ENCODE measurements at places on chromosomes 1 and 21.

DNA sequence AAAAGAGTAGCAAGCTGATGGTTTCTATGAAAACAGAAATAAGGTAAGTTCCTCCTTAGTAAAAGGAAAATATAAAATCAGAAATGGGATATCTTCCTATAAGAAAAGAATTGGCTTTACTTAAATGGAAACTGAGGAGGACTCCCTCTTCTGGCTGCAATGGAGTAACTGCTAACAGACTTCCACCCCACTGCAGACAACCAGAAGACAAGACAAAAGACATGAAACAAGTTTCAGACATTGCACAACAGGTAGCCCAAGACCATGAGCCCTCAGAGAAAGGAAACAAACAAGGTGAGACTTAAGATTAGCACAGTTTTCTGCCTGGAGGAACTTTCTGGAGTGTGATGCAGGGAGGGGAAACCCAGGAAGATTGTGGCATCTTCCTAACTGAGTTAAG is 17.0 kb upstream of the OLFML2B start:
- DNase-seq, result no peak

DNA sequence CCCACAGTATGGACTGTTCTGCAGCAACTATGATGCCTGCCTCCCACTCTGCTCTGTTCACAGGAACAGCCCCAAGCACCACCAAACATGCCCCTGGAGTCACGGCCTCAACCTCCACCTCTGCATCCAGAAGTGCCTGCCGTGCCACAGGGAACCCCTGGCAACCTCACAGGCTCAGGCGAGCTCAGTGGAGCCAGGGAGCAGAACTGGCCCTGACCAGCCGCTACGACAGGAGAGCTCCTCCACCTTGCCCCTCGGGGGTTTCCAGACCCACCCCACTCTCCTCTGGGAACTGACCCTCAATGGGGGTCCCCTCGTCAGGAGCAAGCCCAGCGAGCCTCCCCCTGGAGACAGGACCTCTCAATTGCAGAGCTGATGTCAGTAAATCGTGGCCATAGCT is 13.0 kb downstream of the MRAP start:
- no peak for DNase-seq

- no peak for DNase-seq
These were observed 46.7 kb downstream of the CAPZB start for GRCh38 chr1:19438516-19439195.

DNA sequence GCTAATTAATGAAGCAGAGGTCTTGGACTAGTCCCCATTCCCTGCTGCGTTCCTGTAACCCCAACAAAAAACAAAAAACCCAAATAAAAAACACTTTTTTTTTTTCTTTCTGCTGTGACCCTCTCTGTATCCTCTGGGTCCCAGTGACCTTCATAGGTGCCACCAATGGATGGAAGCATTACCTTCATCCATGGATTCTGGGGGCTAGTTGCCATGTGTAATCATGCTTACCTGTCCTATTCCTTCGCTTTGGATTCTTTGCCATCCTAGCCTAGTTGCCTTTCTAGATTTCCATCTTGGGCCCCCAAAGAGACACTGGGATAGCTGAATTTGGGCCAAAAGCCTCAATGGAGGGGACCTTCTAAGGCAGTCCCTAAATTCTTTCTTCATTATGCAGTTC is 1208.7 kb downstream of the BRINP3 start:
- DNase-seq, result no peak

DNA sequence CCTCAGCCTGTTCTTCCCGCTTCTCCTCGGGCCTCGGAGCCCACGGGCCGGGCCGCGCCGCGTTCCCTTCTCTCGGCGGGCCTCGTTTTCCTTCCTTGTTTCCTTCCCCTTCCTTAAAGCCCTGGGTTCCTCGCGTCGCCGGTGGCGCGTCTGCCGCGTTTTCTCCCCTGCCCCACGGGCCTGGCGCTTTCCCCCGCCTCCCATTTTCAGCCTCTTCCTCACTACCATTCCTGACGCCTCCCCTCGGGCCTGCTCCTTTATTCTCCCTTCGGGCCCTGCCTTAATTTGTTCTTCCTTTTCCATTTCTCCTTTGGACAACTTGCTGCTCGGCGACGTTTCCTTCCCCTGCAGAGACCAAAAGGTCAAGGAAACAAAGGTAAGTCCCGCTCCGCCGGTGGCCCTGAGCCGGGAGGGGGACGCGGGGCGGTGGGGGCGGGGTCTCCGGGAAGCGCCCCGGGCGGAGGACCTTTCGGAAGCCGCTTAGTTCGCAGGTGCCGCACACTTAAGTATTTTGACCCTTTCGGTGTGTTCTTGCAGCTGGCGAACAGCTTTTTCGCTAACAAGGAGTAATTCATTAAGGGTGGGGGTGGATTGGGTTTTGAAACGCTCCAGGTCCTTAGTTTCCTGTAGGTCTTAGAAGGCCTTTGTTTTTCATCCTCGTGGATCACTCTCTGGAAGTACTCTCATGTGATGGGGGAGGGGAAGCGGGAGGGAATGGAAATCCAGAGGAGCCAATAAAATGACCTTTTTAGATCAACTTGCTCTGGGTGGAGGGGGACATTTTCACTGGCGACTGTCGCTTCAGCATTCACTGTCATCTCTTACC is 780 bp downstream of the YTHDF2 start:
- DNase-seq, result peak; percentile 58

DNA sequence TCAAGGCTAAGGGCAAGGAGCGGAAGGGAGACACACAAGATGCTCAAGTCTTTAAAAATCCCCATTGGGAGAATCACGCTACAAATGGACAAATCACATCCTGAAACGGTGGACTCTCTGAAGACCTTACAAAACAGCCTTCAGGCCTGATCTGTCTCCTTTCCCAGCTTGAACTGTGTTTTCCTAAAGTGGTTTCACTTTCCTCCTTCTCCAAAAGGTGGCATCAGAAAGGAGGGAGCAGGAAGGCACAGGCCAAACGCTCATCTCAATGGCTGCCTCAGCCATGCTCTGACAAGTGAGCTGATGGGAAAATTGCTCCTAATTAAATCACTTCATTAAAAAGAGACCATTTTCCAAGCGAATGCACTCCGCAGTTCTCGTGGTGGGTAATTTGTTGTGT is 47.7 kb downstream of the UTP25 start:
- no peak for DNase-seq

- no peak for DNase-seq
These were observed 44.9 kb upstream of the TINAGL1 start for GRCh38 chr1:31531177-31531999.

GRCh38 chr1:43427524-43427923 is 26.2 kb downstream of the HYI start:
- DNase-seq, result no peak
